ENCODE measurements at places on chromosomes 4 and X.

- no peak for DNase-seq
These were observed 12.6 kb upstream of the PDE6B start for GRCh38 chr4:612749-613125.

DNA sequence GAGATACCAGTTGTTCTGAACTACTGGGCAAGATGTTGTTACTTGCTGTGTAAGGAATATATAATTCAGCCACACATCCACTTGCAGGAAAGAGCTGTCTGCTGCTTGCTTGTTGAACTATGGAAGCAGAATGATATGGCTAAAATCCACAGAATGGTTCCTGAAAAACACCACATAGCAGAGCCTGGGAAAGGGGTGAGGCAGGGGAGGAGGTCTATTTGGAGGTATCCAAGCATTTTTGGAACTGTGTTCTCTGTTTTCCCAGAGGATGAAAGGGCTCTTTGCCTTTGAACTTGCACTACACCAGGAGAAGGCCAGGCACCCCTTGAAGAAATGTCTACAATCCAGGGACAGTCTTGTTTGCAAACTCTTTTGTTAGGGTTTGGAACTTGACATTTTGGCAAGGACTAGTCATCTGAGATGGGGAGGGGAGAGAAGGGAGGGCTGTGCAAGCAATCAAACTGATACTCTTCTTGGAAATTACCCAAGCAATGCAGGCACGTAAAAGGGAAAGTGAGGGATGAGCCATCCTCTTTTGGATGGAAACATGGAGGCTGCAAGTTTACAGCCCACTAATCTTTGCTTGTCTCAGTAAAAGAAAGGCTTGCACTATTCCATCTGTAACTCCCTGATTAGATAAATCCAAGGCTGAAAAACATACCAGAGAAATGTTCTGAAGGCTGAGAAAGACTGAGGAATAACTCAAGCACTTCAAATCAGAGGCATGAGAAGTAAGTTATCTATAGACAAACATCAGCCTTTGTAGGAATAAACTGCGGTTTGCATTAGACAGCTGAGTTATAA lies 141.0 kb downstream of the TSPAN5 start:
- DNase-seq: no peak

GRCh38 chr4:184883024-184883423 lies 57.3 kb upstream of the ACSL1 start:
- no peak for DNase-seq

- DNase-seq: no peak
These were observed 260.2 kb downstream of the IL1RAPL1 start for GRCh38 chrX:28847423-28847822.

All from NCI-H82 (cell line).